Activated CD4-positive, alpha-beta memory T cell treated with anti-CD3 and anti-CD28 coated beads for 36 hours (primary cell): ENCODE measurements at places on chromosomes 5 and 9.

- DNase-seq: no peak
These were observed 34.1 kb downstream of the FABP6 start for GRCh38 chr5:160263326-160263855.

- no peak for DNase-seq
These were observed 72.7 kb downstream of the MAP1B start for GRCh38 chr5:72179816-72180440.

GRCh38 chr9:116060631-116061030, 93.0 kb upstream of the PAPPA start:
- DNase-seq: no peak

DNA sequence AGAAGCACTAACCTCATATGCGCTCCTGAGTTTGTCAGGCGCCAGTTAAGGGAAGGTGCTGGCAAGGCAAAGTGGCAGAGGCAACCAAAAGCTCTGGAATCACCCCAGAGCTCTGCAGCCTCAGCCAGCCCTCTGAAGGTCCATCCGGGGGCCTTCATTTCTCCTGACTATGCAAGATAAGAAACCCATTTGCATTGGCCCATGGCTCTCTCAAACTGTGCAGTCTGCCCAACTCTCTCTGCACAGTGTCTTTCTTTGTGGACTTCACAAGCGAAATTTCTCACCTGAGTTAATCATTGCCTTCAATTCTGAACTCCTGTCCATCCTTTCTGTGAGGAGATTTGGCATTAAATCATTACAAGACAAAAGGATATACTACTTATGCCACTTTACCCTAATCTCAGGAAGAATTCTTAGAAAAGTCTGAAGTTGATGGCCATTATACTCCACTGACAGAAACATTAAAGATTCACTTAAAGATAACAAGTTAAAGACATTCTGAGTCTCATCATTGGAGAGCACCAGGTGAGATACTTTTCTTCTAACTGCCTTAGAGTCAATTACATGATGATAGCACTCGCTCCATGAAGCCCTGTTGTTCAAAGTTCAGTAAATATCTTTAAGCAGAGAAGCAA, 235.6 kb downstream of the SPOCK1 start:
- DNase-seq: no peak

DNA sequence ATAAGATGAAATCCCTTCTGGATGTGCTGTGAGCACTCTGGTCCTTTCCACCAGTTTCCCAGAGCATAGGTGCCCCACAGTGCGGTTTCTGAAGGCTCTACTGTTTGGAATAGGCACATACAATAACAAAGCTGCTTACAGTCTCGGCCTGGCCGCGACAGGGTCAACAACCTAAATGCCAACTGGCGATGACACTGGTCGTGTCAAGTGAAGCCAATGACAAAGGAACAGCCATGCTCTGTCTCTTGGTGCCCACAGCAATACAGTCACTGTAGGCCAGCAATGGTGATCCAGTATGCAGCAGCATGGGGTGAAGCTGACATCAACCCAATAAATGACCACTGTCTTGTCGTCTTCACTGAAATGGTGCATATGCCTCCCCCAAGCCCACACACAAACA, 47.8 kb upstream of the EQTN start:
- DNase-seq: no peak

GRCh38 chr5:89728750-89729149, 680.8 kb downstream of the CETN3 start:
- DNase-seq: no peak

GRCh38 chr9:78601957-78602565, 305.1 kb downstream of the PSAT1 start:
- peak; percentile 12 for DNase-seq

GRCh38 chr9:126154869-126155268, 171.8 kb upstream of the MVB12B start:
- no peak for DNase-seq

DNA sequence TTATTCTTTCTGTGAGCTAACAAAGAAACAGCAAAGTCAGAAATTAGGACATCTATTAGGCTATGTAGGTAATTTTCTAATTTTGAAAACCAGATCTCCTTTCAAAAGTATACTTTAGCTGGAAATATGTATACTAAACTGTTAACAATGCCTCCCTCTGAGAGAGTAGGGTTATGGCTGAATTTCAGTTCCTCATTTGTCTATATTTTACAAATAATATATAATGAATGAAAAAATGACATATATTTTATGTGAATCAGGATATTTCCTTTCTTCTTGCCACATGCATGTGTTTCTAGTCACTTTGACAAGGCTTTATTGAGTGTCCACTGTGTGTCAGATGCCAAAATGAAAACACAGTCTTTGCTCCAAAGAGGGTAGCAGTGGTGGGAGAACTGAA, 15.4 kb downstream of the HACD4 start:
- no peak for DNase-seq

DNA sequence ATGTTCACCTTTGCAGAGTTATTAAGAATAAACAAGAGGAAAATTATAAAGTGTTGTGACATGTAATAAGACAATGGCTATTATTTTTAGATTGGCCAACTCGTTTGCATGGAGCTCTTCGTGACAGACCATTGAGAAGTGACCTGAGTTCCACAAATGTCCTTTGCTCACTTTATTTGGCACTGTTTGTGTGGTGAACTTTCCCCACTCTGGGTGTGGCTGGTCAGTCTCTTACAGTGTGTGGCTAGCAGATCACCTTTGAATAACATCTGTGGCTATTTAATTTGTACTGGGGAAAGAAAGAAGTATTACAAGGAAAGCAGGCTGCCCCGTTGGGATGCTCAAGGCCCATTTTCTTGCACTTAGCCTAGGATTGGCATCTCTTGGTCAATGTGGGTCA, 274.1 kb upstream of the WWC1 start:
- no peak for DNase-seq

DNA sequence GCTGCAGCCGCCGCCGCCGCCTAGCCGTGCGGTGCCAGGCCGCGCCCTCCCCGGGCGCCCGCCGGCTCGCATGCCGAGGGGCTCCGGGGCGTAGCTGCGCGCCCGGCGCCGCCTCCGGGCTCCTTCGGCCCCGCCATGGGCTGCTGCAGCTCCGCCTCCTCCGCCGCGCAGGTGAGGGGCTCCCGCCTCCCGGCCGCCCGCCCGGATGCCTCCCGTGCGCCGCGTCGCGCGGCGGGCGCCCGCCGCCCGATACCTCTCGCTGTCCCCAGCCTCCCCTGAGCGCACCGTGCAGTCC, 230 bp downstream of the SLC44A1 start:
- no peak for DNase-seq

DNA sequence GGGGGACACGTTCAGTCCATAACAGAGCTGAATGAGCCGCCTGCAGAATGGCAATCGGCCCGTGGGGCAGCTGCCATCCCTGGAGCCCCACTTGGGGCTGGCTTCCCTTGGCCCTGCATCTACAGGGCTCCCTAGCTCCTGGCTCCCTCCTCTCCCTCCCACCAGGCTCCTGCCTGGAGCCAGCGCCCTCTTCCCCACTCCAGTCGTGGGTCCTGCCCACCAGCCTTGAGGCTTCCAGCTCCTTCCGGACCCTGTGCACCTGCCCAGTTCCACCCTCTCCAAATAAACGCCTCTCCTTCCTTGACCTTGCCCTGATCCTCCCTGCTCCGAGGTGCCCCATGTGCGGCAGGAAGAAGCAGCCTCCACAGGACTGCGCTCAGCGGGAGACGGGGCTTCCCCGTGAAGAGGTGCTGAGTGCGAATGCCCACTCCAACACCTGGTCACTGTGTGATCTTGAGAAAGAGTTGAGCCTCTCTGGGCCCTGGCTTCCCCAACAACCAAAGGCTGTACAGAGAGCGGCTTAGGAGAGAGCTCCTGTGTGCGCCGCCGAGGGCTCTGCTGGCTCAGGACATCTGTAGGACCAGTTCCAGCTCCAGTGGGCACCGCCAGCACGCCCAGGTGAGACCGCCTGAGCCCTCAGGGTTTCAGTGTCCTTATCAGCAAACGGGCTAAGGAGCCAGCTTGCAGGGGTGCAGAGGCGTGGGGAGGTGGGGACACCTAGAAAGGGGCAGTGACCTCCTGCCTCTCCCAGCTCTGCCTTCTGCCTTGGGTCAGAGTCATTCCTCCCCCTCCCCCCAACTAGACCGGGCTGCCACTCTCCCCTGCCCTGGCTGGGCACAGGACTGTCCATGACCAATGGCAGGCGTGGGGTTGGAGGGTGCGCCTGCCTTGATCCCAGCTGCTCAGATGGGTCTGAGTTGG, 12.1 kb downstream of the C9orf50 start:
- DNase-seq: no peak

DNA sequence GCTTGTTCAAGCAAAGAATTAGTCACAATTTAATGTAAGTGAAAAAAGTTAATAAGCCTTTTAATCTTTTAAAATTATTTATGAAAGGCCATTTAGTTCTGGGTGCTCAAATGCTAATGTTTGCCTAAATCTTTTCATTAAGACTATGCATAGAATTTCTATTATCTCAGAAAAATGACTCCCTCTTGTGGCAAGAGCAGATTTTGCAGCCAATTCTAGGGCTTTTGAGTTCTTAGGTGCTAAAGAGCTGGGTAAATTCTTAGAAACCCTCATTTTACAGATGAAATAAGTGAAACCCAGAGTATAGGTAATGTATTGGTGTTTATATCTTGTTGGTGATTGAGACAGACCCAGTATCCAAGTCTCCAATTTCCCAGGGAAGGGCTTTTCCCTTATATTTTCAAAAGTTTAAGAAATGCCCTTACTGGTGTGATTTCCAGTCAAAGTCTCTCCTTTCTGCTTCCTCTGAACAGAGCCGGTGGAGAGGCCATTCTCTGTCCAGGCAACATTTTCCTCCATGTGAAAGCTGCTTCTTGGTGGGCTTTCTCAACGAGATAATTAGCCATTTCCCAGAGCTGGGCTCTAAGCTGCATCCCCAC, 24.1 kb upstream of the PCSK5 start:
- DNase-seq: peak; percentile 18

DNA sequence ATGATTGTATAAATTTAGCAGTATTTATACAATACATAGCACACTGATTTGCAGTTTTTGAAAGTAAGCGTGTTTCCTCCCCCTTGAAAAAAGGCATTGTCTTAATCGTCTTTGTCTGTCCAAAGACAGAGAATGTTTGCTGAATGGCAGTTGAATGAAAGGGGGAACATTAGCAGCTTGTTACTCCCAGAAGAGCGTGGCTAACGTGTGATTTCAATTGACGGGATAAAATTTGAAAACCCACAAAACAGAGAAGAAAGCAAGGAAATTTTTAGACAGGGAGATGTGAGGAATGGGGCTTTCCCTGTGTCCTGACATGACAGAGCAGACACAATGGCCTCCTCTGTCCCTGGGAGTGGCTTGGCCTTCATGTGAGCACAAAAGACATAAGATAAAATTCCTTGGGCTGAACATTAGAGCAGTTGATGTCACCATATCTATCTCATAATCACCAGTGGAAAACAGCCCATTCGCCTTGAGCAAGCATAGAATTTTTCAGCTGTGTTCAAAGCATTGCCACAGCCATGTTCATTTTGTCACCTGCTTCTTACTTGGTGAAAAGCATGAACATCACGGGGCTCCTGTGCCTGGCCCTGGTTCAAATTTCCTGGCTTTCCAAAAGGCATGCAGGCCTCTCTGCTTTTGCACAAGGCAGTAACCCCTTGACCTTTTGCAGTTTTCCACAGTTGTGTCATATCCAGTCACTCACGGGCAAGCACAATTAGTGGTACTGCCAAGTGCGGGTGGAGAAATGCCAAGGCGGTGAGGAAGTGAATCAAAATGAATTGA, 126.9 kb downstream of the TLE1 start:
- no peak for DNase-seq

GRCh38 chr5:150317048-150318003, 14.6 kb upstream of the ARSI start:
- peak; percentile 22 for DNase-seq

DNA sequence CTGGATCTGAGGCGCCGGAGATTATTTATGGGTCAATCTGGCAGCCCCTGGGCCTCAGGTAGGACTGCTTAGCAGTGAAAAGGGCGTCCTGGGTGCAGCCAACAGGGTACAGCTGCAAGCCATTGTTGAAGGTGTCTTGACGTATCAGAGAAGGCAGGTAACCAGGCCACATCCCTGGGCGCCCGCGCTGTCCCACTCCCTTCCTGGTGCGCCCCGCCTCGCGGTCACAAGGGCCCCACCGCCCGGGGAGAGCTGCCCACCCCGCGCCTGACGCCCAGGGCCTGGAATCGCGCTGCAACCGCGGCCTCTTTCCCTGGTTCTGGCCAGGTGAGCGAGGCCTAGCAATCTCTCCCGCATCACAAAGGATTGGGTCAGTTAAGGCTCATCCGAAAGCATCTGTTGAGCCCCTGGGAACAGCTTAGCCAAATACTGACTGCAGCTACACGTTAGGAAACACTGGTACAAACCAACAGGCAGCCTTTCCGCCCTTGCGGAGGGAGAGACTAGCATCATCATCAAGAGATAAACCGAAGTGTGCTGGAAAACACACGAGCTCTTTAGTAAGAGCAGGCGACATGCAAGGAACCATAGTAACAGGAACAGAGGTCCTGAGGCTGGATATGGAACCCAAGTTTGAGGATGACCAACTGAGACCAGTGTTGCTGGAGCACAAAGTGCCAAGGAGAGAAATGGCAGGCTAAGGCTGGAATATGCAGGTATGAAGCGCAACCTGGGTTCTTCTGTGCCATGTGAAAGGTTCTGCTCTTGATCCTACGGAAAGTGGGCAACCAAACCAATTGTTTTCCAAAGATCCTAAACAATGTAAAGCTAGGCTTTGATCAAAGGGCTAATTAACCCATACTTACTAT, 3.6 kb downstream of the RPS23 start:
- no peak for DNase-seq

- no peak for DNase-seq
These were observed 71.5 kb upstream of the PLPP6 start for GRCh38 chr9:4590430-4591122.

DNA sequence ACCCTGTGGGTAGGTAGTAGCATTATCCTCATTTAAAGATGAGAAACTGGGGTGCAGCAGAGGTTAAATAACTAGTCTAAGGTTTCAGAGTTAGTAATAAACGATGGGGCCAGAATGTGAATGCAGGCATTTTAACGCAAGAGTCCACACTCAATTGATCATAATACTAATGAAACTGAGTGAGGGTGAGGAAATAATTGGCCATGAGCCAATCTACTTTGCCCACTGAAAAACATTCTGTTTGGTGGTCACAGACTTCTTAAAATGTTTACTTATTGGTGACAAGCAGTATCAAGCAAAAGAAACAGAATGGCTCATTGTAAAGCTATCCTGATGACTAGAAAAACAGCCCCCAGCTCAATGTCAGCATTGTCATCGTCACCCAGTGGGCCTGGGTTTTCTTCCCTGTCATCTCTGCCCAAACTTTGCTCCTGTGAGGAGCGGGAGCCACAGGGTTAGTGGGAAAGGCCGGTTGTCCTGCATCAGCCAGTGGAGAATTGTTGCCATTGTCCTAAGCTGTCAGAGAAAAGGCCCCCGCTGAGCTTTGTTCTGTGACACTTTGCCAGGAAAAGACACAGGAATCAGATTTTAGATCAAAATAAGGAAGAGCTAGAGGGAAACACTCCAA, 77.3 kb upstream of the MAN2A1 start:
- DNase-seq: no peak
